ENCODE measurements at places on chromosomes 16 and 17.

DNA sequence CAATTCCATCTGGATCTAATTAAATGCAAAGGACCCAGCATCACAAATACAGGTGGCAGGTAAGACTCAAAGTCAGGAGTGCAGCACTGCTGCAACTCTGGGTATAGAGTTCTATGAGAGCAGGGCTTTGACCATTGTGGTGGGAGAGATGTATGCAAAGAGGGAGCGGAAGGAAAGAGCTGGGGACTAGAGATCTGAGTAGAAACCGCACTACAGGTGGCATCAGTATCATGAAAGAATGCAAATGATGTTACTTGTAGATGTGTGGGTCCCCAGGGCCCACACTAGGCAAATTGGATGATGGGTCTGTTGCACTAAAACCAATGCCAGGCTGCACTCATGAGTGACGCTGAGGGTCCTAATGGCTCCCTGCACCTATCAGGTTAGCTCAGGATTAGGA lies 287.1 kb upstream of the ASIC2 start:
- no peak for DNase-seq

GRCh38 chr16:31460582-31461002 lies 1.3 kb downstream of the ARMC5 start:
- DNase-seq, result no peak

DNA sequence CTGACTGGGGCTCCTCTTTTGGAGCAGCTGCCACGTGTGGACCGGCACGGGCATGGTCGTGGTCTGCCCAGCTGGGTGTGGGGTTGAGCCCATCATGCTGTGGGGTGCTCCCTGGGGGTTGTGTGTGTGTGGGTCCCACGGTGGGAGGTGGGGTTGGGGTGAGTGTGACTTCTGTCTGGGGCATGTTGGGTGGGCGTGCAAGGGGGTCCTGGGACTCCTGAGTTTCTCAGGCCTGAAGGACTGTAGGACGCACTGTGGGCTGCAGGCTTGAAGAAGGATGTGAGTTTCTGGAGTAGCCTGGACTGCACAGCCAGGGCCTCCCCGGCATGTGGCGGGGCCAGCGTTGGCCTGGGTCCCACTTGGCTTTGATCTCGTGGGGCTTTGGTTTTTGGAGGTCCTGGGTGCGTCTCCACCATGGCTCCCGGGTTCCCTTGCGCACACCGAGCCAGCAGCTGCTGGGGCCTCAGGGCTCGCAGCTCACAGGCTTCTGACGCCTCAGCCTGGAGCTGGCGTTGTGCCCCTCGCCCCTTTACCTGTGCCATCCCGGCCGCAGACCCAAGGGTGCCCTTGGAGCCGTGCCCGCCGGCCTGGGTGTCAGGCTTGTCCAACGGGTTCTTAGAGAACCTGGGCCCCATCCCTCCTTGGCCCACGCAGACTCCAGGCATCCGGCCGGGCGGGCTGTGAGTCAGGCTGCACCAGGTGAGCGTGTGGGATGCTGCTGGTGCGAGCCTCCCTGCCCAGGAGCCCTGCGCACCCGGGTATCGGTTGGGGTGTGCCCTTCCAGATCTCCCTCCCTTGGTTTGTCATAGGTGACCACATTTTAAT lies 34.4 kb upstream of the ZNF750 start:
- no peak for DNase-seq

DNA sequence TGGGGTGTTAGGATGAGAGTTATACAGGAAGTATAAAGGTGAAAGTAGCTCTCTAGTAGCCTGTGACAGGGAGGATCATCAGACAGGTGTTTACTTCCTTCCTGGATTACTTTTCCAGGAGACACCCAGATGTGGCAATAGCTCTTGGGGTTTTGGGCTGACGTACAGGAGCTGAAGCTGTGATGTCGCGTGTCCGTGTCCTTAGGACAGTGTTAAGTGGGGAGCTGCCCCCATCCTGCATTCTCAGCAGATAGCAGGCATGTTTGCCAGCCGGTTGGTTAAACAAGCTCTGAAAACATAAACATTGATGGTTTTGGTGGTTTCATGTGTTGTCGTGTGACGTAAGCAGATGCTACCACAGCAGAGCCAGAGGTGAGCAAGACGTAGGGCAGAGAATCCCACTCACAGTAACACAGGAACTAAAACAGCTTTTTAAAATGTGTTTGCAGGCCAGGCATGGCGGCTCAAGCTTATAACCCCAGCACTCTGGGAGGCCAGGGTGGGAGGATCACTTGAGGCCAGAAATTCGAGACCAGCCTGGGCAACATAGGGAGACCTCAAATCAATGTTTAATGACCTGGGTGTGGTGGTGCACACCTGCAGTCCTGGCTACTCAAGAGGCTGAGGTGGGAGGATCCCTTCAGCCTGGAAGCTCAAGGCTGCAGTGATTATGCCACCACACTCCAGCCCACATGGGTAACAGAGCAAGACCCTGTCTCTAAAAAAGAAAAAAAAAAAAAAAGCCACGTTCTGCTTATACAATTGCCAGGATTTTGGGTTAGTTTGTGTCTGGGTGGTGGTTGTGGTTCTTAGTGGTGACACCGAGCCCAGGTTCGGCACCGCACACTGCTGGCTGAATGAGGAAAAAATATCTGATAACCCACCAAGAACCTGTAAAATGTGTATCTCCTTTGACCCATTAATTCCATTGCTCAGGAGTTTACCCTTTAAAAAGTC lies 18.2 kb upstream of the IL17C start:
- DNase-seq, result no peak

- no peak for DNase-seq
Observed at GRCh38 chr17:68909066-68909465, 46.1 kb downstream of the ABCA8 start.

DNA sequence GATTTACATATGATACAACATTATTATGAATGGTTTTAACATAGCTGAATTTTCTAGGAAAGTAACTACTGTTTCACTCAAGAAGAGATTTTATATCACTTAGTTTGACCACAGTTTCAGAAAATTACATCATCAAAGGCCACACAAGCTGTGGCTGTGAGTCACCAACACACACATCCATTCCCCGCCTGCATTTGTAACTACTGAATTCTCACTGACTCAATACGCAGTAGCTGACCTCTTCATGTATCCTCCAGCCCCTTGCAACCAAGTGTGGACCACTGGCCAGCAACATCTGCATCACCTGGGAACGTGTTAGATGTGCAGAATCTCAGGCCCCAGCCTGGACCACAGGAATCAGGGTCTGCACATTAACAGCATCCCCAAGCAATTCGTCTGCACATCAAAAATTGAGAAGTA lies 197.6 kb downstream of the XYLT1 start:
- no peak for DNase-seq

DNA sequence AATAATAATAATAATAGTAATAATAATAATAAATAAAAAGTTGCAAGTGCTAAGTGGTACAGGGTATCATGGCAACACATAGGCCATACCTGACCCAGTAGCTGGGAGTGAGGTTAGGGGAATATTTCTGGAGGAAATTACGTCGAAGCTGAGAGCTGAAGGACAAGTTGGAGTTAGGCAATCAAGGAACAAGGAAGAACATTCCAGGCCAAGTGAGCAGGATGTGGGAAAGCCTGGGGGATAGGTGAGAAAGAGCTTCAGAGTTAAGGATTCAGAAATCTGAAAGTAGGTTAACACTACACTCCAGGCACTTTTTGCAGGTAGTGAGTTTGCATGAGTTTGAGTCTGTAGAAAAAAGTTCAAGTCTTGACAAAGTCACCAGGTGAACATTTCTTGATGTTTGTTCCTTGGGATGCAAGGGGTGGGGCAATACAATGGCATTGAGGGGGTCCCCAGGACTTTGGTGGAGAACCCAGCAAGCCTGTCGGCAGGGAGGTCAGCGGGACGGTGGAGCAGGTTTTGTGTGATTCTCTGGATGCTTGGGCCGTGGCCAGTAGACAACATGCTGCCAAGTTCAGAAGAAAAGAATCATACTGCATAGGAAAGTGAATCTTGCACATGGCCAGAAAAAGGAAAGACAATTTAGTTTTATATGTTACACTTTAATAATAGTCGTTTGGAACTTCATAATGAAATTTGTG lies 27.7 kb upstream of the MPHOSPH6 start:
- no peak for DNase-seq

DNA sequence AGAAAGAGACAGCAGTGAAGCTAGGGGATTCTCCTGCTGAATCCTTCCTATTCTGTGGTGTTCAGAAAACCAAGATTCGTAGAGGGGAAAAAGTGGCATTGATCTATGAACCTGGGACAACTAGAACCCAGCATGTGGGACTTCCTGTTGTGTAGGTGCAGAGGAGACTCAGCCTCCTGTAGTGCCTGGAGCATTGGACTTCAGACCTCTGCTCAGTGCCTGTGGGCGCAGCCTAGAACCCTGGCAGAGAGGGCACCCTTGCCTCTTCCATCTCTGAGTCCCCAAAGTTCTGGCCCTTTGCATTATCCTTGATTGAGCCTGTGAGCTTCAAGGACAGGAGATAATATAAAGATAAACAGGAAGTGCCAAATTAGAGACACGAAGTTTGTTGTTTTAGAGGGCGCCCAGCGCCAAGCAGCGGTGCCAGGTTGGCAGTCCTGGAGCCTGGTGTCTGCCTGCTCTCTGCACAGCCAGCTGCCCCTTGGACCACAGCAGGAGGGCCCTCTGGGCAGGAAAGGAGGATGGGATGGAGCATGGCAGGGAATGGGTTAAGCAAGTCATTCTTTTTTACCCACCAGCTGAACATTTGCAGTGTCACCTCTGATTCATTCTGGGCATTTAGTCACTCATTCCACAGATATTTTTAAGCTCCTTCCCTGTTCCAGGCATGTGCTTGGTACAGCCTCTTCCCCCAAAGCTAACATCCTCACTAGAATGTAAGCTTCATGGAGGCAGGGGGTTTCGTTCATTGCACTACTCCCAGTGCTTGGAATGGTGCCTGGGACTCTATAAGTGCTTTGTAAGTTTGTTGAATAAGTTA lies 11.9 kb upstream of the SP6 start:
- DNase-seq, result no peak

DNA sequence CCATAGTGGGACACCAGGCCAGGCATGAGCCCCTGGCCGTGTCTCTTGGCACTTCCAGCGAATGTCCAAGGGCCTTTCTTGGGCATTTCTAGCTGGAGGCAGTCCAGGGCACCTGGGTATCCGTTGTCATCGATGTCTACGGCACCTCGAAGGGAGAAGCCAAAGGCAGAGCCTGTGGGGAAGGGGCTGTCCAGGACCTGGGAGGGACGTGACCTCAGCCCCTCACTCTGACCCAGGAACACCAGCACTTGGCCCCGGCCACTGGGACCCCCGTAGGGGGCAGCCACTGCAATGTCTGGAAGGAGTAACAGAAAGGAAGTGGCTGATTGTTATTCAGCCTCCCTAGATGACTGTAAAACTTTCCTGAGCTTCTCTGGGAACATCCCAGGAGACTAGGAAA lies 8.7 kb downstream of the ITGA2B start:
- DNase-seq, result no peak

DNA sequence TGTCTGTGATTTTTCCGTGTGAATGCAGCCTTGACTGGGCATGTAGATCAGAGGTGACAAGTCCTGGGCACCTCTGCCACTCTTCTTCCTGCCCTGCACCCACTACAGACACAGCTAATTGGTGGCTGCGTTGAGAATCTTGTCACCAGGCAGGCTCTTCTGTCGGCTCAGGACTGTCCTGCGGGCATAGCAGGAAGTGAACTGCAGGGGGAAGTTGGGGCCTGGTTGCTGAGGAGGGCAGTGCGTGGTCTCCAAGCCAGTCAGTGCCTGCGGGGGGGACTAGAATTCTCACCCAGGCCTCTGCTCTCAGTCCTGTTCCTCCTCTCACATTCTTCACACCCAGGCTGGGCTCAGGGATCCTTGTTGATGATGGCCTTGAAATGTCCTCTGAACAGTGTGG lies 50.5 kb downstream of the JPH3 start:
- DNase-seq, result no peak

DNA sequence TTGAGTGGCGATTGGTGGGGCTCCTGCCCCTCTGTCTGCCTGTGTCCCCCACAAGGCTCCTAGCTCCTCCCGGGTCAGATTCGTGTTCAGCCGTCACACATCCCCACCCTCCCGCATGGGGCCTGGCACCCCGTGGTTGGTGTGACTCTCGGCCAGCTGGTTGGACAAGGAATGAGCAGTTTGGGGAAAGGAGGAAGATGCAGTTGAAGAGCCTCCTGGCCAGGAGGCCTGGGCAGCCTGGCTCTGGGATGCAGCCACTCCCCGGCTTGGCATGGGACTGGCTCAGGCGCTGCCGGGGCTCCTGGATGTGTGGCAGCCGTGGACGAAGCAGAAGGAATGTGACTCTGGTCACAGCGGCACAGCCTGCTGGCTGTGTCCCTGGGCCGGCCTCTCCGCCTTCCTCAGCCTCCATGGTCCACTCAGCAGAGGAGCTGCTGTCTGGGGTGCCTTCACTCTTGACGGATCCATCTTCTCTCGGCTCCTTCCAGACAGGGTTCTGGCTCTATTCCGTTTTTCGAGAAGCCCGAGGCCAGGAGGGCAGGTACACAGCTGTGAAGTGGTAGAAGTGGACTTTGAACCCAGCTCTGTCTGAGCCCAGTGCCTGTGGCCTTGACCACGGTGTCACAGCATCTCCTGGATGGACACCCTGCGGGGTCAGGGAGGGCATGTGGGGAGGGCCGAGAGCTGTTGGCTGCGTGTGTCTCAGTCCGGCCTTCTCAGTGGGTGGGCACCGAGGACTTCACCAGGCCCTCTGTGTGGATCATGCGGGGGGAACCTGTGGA lies 2.1 kb downstream of the TRAF7 start:
- DNase-seq, result no peak

DNA sequence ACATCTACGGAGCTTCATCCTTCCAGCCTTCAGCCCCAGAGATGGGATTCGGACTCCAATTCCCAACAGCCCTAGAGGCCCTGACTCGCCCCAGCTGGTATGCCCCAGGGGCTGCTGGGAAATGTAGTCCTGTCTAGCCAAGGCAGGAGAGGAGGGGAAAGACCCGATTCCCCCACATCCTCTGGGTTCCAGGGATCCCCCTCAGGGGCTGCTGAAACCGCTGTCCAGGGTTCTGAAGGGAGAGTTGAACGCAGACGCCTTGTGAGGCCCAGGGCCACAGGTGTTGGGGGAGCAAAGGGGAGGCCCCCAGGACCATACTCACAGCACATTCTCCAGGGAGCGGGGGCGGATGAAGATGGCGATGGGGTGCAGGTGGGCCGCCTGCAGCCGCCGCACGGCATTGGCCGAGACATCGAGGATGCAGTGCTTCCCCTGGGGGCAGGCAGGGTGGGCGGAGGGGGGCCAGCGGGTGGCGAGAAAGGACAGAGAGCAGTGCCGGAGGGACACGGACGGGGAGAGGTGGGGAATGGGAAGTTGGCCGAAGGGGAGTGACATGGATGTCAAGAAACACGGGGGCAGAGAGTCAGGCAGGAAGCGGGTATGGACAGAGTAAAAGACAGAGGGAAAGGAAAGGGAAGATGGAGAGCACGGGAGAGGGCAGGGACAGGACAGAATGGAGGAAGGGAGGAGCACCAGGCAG lies 12.6 kb upstream of the ASGR1 start:
- no peak for DNase-seq

DNA sequence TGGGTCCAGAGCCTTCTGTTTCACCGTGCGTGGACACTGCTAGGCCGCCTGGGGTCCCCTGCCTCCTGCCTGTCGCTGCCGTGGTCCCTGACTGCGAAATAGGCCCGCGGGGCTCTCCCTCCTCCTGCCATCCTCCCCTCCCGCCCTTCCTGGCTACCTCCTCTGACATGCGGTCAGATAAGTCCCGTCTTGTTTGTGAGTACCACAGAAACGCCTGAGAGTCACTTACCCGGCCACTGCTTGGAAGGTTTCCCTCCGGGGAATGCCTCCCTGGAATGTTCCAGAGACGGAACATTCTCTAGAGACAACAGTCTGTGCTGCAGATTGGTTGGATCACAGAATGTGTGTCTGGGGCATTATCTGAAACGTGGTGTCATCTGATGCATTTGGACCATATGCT lies 22.7 kb downstream of the CIBAR2 start:
- no peak for DNase-seq

- no peak for DNase-seq
Observed at GRCh38 chr17:62093188-62094155, 28.4 kb upstream of the MED13 start.

- DNase-seq, result no peak
Observed at GRCh38 chr16:68263559-68264127, 683 bp upstream of the SLC7A6 start.

Measured in NCI-H524 treated with DMSO at 0.1 percent for 48 hours (cell line).